ENCODE measurements at places on chromosomes 7 and 10.

- no peak for DNase-seq
These were observed 270.6 kb downstream of the AUTS2 start for GRCh38 chr7:69868921-69869320.

GRCh38 chr7:142886866-142887265 is 1.3 kb upstream of the TRPV6 start:
- DNase-seq = no peak

DNA sequence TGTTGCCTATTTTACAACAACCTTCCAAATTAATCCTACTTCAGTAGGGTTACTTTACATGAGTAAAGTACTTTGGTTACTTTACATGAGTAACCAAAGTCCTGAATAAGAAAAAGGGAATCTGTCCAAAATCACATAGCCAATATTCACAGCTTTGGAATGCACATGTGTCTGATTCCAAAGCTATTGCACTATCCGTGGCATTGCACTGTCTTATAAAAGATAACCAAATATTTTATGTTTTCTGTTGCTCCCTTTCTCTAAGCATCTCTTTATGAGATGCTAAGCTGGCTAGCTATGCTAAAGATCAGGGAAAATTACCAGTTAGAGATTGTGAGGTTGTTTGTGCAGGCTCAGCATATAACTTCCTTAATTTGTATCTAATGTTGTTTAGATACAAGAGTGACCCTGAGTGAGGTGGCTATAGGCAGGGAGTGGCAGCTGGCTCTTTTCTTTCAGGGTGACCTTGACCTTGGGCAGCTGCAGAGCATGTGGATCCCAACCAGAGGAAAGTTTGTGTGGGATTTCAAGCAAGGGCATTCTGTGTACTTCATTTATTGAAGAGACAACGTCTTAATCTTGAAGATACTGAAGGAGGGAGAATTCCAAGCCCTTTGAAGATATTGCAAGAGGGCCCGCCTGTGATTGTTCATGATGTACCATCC is 366.1 kb upstream of the ANKRD30A start:
- no peak for DNase-seq

DNA sequence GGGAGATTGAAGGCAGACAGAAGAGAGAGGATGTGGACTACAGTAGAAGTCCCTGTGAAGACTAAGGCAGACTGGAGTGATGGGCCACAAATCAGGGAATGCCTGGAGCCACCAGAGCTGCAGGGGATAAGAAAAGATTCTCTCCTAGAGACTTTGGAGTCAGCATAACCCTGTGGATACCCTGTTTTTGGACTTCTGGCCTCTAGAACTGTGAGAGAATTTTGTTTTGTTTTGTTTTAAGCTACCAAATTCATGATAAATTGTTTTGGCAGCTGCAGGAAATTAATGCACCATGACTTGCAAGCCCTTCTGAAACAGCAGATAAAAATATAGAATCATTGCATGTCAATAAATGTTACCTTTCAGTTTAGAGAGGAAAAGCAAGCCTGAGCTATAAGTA is 41.3 kb downstream of the INHBA start:
- no peak for DNase-seq

DNA sequence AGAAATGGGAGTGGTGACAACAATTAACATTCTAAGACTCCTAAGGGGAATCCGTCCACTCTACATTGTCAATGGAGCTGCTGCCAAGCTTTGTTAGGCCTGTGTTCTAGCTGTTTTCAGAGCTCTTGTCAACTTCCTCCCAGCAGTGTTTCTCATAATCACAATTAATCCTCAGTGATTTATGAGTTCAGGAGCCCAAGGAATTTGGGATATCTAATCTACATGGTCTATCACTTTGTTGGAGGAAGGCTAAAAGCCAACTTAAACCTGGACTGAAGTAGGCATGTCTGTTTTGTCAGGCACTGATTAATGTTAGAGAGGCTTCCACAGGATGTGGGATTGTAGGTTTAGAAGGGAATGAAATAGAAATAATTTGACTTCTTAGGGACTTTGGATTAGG is 10.2 kb upstream of the OR2F2 start:
- no peak for DNase-seq

GRCh38 chr7:139131601-139132041 is 22.1 kb upstream of the ZC3HAV1 start:
- DNase-seq = no peak

Measured in stimulated activated CD8-positive, alpha-beta memory T cell treated with anti-CD3 and anti-CD28 coated beads, Interleukin-2, amount 100 ng/mL, for 1 hour (primary cell).